ENCODE measurements at places on chromosomes 2 and 18.

GRCh38 chr2:23425885-23426262 lies 40.9 kb downstream of the KLHL29 start:
- no peak for DNase-seq

DNA sequence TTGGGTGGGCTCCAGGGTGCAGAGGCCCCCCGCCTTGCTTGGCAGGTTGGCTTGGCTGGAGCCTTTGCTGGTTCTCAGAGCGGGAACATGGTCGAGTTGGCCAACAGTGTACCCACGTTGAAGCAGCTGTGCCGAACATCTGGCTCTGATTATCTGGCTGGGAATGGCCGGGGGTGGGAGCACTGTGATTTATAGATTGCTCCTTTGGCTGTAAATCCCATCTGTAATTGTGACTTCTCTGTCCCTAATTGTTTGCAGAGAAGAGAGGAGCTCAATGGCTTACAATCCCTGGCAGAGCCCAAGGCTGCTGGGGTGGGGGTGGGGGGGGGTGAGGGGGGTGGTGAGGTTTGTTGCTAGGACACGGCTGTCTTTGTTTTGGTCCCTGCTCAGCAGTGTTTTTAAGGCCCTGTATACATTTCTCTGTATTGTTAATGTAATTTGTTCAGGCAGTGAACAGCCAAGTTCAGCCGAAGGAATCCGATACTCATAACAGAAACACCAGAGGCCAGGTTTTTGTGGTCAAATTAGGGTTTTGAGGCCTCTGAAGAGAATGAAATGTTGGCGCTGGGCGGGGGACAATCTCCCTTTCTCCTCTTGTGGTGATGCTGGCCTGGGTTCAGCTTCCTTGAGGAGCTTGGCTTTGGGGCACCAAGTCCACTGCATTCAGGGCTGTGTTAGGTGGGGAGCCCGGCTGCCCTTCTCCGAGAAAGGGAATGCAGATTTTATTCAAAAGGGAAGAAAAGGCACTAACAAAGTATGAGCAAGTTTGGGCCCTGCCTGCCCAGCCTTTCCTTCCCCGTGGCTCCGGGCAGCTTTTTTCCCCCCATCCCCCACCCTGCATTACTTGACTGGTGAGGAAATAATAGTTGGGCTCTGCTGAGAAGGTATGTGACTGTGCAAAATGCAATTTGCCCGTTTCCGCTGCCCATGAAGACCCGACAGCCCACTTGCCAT lies 82.5 kb downstream of the TCF7L1 start:
- peak; percentile 79 for DNase-seq

DNA sequence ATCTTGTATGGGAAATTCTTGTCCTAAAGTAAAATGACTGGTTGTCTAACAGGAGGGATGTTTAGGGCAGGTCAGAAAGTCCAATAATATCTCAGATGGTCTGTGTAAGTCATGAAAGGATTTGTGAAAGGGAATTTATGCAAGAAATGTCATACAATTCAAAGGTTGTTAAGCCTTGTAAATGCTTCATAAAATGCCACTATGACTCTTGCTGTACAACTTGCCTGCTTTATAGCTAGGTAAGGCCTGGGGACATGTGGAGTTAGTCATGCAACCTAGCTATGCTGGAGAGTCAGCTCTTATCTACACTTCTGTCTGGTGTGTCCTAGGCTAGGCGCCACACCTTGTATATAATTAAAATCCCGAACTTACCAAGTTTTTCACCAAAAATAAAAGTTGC lies 36.9 kb upstream of the VWA3B start:
- no peak for DNase-seq

GRCh38 chr18:75290737-75291358 lies 80.3 kb downstream of the TSHZ1 start:
- DNase-seq = no peak

GRCh38 chr18:37435150-37435867 lies 130.3 kb downstream of the CELF4 start:
- DNase-seq = no peak

DNA sequence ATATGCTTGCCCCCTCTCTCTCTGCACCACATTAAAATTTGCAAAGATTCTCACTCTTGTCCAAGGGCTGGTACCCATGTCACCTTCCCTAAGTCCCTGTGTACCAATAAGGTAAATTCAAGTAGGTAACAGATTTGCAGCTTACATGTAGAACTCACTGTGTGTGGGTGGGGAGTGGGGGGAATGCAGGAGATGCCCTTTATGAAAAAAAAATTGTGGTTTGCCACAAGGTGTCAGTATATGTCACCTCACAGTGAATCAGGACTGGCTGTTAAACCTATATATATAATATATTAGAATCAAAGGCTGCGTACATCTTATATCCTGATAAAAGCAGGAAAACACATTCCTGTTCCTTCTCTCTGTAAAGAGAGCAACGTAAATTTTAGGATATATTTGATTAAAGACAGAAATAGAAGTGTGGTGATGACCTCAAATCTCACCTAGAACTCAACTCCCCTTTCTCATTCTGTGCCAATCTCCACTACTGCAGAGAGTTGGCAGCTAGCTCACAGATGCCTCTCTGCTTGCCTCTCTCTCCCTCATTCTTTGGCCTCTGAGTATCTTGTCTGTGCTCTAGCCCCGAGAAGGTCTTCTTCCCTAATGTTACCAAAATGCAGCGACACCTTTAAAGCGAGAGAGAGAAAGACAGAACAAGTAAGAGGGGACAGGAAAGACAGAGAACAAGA lies 536 bp downstream of the XDH start:
- no peak for DNase-seq

GRCh38 chr2:170883683-170884082 lies 45.4 kb upstream of the GORASP2 start:
- no peak for DNase-seq

GRCh38 chr18:36354989-36355388 lies 57.5 kb downstream of the FHOD3 start:
- DNase-seq = peak; percentile 10

GRCh38 chr2:24926602-24927252 lies 6.7 kb upstream of the ADCY3 start:
- DNase-seq = no peak

DNA sequence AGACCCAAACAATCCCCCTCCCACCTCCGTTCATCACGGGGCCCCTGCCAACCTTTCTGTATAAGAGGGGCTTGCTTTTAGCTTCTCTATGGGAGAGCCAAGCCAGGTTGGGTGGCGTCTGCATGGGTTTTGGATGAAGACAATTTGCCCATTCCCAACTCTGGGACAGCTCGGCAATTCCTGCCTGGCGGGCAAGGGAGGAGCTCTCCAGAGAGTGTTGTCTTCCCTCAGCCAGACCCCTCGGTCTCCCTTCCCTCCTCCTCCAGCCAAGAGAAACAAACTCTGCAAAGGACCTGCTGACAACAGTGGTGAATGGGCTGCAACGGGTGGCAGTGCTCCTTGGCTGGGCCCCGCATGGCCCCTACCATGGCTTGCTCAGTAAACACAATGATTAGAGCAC lies 267.2 kb upstream of the HDAC4 start:
- DNase-seq = no peak

- no peak for DNase-seq
Observed at GRCh38 chr18:12317664-12318333, 9.8 kb downstream of the TUBB6 start.

DNA sequence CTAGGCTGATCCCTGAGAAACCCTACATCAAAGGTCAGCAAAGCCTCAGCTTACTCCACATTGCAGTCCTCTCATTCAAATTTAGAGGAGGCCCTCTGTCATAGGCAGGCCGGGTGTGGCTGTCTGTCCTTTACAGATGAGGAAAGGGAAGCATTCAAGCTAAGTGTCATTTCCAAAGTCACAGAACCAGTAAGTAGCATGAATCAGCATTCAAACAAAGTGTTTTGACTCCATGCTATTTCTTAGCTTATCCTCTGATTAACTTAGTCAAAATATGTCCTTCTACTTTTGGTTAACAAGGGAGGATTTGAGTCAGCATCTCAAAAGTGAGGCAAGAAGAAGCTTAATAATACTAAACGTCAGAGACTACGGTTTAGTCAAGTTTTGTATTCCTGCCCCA lies 409.0 kb upstream of the POU3F3 start:
- DNase-seq = no peak

DNA sequence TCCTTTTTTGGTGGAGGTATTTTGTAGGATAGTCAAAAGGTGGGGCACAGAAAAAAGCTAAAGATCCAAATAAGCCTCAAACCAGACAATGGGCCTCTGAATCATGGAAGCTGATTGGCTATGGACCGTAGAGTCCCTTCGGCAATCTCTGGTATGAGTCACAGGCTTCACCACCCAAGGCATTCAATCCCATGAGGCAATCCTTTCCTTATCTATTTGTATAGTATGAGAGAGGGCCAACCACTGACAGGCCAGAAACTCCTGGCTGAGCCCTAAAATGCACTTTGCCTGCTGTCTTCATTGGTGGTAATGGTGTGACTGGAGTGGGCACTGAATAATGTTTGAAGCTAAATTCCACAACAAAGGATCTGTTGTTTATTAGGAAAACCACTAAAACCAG lies 38.7 kb upstream of the MEX3C start:
- no peak for DNase-seq

- no peak for DNase-seq
Observed at GRCh38 chr2:106882673-106883072, 3.3 kb downstream of the ST6GAL2 start.

DNA sequence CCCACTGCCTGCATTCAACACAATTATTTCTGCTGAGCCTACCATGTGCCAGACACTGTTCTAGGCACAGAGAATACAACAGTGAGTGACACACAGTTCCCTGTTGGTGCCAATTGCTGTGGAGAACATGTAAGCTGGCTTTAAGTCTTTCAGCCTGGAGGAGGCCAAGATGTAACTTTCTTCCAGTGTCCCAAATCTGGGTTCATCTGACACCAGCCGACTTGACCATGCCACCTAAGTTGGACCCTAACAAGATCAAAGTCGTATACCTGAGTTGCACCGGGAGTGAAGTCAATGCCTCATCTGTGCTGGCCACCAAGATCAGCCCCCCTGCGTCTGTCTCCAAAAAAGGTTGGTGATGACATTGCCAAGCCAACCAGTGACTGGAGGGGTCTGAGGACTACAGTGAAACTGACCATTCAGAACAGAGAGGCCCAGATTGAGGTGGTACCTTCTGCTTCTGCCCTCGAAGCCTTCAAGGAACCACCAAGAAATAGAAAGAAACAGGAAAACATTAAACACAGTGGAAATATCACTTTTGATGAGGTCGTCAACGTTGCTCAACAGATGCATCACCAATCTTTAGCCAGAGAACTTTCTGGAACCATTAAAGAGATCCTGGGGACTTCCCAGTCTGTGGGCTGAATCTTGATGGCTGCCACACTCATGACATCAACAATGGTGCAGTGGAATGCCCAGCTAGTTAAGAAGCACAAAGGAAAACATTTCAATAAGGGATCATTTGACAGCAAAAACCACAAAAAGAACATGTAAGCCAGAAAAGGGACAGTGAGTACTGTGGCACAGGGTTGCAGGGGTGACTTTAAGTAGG lies 6.3 kb downstream of the TRABD2A start:
- DNase-seq = no peak

DNA sequence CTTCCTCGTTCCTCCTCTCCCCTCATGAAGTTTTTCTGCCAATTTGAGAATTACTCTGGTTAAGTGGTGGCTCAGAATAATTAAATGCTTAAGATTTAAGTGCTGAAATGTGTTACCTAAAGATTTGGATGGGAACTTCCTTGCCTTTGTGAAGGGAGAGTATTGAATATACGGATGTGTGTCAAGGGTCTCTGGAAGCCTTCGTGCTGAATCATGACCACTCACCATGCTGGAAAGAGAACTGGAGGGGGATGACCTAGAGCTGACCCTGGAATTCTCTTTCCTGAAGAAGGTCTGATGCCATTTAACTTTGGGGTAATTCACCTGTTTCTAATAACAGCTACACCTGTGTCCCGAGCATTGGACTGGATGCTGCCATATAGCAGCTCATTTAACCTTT lies 2.2 kb downstream of the MOCOS start:
- DNase-seq = no peak

DNA sequence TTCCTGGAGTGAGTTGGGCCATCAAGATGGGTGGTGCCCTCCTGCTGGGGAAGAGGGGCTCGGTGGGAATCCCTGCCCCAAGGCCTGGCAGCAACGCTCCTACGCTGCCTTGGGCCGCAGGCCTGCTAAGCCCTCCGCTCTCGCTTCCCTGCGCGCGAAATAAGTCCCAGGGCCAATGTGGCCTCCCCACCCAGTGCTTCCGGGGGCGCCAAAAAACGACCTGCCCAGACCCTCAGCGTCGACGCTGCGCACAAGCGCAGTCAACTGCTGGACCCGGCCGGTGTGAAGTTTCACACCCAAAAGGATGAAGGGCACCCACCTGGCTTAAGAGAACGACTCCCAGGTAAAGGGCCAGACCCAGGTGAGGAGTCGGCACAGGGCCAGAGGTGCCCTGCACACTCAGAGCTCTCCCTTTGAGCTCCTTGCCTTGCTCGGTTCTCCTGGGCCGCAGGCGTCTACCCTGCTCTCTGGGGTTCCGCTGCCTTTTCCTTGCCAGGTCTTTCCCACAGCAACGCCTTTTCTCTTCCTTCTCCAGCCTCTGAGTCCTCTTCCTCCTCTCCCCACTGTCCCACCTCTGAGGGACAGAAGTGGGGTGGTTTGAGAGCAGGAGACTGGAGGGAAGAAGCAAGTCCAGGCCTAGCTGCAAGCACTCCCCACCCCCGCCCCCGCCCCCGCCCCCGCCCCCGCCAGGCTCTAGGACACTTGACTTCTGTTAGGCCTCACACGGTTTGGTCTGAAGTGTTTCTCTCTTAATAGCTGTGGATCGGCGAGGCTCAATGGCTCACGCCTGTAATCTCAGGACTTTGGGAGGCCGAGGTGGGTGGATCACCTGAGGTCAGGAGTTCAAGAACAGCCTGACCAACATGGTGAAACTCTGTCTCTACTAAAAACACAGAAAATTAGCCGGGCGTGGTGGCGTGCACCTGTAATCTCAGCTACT lies at the start of gene DNAJC5G:
Gene DNAJC5G (plus strand): TSS at position 223 of the 940 bp plus-strand sequence. CDS start 1,296 bp downstream, outside the sequence.
- DNase-seq = no peak

GRCh38 chr18:54829856-54830255 lies 1.6 kb downstream of the RAB27B start:
- DNase-seq = no peak

DNA sequence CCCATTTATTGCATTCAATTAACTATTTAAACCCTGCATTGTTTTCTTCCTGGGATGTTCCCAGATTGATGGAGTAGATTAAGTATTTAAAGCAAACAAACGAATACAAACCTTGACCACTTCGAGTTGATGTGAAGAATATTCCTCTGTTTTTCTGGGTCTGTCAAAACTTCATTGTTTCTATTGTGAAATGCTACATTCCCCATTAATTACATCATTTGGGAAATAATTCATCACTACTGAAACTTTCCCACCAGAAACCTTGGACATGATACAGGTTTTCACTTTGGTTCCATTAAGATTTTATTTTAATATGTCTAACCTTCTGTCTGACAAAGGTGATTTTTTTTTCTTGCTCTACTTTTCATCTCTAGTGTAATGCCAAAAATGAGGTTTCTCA lies 365.1 kb upstream of the ETAA1 start:
- no peak for DNase-seq

All from AG04449 (cell line).